ENCODE measurements at places on chromosomes 3 and 15. TPM values are rescaled to one million over a fixed set of nuclear protein-coding genes. Genes with fewer than 3 reads are reported as not detected.

GRCh38 chr3:197847866-197848401 is 56.9 kb downstream of the LRCH3 start:
- DNase-seq, result peak; percentile 44

GRCh38 chr15:42918047-42918446 is 2.5 kb downstream of the TTBK2 start:
- DNase-seq, result no peak

DNA sequence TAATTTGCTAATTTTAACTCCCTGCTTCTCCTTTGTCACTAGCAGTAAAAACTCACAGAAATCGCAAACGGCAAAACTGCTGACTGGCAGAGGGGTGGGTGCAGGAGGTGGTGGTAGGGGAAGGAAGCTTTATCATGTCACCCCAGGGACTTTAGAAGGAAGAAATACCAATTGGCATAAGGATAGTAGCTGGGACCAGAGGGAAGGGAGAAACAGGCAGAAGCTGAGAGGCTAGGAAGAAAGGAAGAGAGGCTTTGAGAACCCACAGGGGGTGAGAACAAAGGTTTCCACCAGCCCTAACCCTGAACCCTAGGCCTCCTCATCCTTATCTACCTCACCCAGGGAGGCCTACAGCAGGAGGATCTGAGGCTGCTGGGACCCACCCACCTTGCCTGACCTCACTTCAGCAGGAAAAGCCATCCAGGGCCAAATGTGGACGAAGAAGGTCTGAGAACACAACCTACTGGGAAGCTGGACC is 10.7 kb downstream of the ITGB5 start:
- no peak for DNase-seq

DNA sequence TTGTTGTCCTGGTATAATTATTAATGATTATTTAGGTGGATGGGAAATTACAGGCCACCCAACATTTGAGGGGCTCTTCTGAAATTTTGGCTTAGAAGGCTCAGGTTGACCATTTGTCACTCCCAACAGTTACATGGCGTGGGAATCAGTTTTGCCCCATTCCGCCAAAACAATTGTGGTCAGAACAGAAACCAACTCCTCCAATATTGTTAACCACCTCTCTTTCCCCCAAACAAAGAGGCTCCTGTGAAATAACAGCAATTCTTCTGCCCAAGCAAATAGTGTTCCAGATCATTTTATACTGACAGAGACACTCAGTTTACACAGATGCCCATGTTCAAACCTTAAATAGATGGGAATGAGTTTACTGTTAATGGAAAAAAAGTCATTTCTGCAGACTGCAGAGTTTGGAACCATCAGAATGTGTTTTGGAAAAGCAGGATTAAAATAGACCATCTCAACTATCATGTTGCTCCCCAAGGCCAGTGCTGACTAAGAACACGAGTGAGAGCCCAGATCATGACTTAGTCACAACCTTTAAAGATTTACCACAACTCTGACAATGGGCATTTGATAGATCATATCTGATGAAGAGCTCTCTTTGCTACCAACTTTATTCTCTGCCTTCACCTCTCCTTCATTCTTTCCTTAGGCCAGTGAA is 102.1 kb downstream of the DUT start:
- peak; percentile 66 for DNase-seq

GRCh38 chr3:174720717-174721116 is 138.4 kb upstream of the NAALADL2 start:
- no peak for DNase-seq

Gene SCG5
- 0.76 TPM for total RNA-seq

- DNase-seq, result no peak
Observed at GRCh38 chr3:123258359-123258758, 56.6 kb downstream of the SEC22A start.

Gene ISLR2
- not detected for total RNA-seq

DNA sequence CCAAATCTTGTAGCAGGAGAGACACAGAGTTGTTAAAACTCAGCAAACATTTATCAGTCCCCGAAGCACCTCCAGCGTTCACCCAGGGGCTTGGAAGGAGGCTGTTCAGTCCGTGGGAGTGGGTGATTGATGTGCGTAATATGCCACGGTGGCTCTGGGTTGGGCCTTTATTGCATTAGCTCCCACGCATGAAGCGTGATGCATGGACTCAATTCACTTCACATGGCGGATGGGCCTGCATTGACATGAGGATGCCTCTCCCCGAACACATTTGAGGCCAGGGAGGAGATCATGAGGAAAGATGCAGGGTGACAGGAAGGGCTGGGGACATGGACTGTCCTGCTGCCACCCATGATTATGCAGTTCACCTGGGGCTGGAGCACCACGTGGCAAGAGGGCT is 126.5 kb downstream of the FAM43A start:
- DNase-seq, result no peak

Gene B3GNT5
- 18.0 TPM for total RNA-seq

Gene CGNL1
- total RNA-seq, result 4.7 TPM

DNA sequence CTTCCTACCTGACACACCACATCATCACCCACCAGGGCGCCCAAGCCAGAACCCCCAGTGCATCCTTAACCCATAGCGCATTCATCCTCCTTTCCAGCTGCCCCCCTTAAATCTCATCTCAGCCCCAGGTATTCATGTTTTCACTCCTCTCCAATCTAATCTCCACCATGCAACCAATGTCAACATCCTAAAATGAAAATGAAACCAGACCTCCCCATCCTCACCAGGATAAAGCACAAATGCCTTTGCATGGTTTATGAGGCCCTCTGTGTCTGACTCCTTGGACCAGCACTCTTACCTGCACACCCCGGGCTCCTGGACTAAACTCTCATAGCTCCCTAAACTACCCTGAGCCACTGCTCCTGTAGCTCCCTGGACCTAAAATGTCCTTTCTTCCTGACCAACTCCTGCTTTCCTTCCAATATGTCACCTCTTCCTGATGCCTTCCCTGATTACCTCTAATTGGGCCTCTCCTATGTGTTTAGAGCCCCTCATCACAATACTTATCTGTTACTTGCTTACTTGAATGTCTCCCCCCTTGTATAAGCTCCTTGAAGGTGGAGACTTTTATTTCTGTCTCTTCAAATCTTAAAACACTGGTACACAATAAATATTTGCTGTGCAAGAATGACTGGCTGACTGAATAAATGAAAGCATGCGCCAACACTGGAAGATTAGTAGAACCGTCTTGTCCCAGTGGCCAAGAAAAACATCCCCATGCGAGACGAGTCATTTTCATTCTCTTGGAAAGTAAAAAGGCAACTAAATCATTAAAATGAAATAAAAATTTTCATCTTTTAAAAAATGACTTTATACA is 142.5 kb downstream of the XXYLT1 start:
- no peak for DNase-seq

Gene CHST13
- total RNA-seq, result 0.26 TPM

- peak; percentile 65 for DNase-seq
Observed at GRCh38 chr3:16456784-16457415, 56.6 kb downstream of the RFTN1 start.

- DNase-seq, result peak; percentile 63
Observed at GRCh38 chr3:46663591-46664135, 29.8 kb downstream of the ALS2CL start.

GRCh38 chr15:93362821-93363220 is 273.8 kb upstream of the RGMA start:
- DNase-seq, result no peak

GRCh38 chr3:193686665-193687483 is 93.9 kb downstream of the OPA1 start:
- DNase-seq, result no peak

DNA sequence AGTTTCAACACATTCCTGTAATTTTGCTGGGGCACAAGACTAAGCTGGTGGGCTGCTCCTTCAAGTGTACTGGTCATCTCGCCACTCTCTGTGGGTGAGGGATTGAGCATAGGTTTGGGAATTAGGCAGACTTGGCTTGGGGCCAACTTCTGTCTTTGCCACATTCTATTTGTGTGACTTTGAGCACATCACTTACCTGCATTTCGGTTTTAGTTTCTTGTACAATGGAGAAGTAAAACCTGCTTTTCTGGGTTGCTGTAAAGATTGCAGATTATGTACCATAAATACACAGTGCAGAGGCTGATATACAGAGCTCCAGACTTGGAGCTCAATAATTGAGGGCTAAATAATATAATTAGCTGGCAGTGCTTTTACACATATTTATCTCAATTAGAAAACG is 162.1 kb downstream of the C3orf38 start:
- no peak for DNase-seq

- peak; percentile 64 for DNase-seq
Observed at GRCh38 chr3:39147711-39148434, 5.5 kb downstream of the CSRNP1 start.

GRCh38 chr3:53799338-53799865 is 46.8 kb downstream of the CHDH start:
- no peak for DNase-seq

GRCh38 chr3:123287962-123288302 is 86.2 kb downstream of the SEC22A start:
- DNase-seq, result no peak

Gene ADIPOQ
- not detected for total RNA-seq

- DNase-seq, result no peak
Observed at GRCh38 chr3:58586776-58587192, 9.6 kb upstream of the FAM107A start.

GRCh38 chr3:60277361-60277800 is 973.9 kb downstream of the FHIT start:
- peak; percentile 93 for DNase-seq

Gene ALDH1A3
- total RNA-seq, result 17.6 TPM

Gene GMNC
- total RNA-seq, result not detected

- no peak for DNase-seq
Observed at GRCh38 chr3:70943886-70944285, 631.4 kb upstream of the MDFIC2 start.

Gene ESYT3
- total RNA-seq, result 0.16 TPM

GRCh38 chr3:132404276-132404675 is 13.0 kb upstream of the DNAJC13 start:
- DNase-seq, result no peak

DNA sequence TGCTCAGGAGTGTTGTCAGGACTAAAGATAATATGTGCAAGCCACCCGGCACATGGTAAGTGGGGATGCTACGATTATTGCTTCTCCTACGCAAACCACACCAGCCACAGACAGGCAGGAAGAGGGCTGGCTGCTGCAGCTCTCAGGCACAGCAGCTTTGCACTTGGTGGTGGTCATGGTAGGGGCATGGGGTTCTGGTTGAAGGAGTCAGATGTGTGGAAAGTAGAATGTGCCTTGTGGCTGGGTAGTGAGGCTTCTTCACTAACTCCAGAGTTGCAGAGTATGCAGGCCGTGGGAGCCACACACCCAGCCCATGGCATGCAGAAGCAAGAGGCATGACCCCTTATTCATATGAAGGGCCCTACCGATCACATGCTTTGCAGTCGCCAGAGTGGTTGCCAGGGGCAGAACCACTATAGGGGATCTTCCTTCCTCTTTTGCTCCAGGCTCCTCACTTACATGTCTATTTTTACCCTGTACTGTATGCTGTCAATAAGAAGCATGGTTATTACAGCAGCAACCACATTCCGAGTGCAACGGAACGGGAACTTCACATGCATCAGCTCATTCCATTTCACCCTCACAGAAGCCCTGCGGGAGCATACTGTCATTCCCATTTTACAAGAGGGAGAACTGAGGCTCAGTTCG is 59.2 kb upstream of the HERC1 start:
- no peak for DNase-seq

- no peak for DNase-seq
Observed at GRCh38 chr3:65871305-65872141, 167.2 kb downstream of the MAGI1 start.

Gene HYAL2
- total RNA-seq, result 113 TPM

Measured in A172 (cell line).